ENCODE measurements at places on chromosomes 1 and 21.

- no peak for DNase-seq
These were observed 13.7 kb upstream of the SRP9 start for GRCh38 chr1:225763716-225764548.

- no peak for DNase-seq
These were observed 185.1 kb downstream of the FGGY start for GRCh38 chr1:59481881-59482505.

- no peak for DNase-seq
These were observed 115.0 kb downstream of the BACH1 start for GRCh38 chr21:29413683-29414082.

DNA sequence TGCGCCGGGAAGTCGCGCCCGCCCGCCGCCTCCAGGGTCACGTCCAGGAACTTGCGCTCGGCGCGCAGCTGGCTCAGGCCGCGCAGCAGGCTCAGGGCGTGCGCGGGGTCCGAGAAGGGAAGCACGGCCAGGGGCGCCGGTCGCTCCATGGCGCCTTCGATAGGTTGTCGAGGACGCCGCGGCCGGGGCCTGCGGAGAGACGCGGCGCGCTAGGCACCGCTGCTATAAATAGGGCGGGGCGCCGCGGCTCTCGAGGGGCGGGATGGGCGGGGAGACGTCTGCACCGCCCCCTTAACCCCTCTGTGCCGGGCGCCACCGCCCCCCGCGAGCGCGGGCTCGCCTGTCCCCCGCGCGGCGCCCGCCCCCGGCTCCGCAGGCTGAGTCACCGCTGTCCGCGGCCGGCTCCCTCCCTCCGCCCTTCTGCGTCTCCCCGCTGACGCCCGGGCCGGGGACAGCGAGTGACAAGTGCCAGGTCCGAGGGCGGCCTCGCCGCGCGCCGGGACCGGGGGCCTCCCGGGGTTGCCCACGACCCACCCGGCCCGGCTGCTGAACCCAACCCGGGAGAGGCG is at the start of gene KLHL21:
TSS of gene KLHL21 (minus strand) at position 201 of the 569 bp plus-strand sequence. CDS start at position 149, 52 bp downstream.
- peak; percentile 57 for DNase-seq

- DNase-seq = no peak
These were observed 36.2 kb downstream of the CAMSAP2 start for GRCh38 chr1:200774735-200775444.

DNA sequence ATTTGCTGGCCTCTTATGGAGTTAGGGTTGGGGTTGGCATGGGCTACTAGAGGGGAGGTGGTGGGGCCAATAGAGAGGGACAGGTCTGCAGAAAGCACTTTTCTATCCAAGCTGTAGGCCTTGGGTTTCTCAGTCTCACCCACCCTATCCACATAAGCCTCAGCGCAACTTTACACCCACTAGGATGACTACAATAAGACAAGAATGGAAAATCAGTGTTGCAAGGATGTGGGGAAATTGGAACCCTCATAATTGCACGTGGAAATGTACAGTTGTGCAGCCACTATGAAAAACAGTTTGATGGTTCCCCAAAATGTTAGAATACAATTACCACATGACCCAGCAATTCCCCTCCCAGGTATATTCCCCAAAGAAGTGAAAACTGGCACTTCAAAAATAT is 14.0 kb upstream of the GSTM4 start:
- no peak for DNase-seq

DNA sequence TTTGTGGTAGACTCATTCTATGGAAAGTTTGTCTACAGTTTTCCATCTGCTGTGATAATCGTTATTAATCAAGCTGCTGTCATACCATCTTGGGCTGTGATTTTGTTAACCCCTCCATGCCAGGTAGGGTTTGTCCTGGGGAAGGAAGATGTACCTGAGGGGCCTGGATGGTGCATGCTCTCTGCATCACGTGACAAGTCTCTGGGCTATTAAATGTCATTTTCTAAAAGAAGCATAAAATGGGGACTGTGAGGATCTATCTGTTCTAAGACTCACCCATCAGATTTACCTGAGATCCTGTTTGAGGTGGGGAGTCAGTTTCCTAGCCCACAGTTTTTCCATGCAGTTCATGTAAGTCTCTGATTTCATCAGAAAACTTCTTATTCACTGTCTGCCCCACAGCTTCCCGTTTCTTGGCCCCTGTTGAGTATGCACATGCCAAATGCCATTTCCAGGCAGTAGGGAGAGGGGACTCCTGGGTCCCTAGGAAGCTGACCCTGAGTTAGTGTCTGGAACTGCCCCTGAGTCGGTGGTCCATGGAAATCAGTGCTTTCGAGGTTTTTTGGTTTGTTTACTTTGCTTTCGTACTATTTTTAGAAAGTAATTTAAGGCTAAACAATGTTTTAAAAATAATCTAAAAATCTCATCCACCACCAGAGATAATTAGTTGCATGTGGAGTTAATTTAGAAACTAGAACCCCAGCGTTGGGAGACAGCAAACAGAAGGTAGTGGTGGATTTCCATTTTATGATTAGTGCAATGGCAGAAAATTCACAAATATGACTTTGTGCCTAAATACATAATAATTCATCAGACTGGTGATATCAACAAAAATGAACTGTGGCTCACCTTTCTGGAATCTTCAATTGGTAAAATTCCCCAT is 46.7 kb downstream of the ZBTB18 start:
- DNase-seq = no peak

GRCh38 chr21:41370840-41371684 is 9.2 kb downstream of the MX2 start:
- no peak for DNase-seq

- no peak for DNase-seq
These were observed at the start of the genes SHE and TDRD10 for GRCh38 chr1:154502066-154502743. SHE (minus strand) TSS chr1:154502412; CDS start chr1:154502026, 386 bp downstream. TDRD10 (plus strand) TSS chr1:154502219; CDS start chr1:154506904, 4,685 bp downstream.

- peak; percentile 9 for DNase-seq
These were observed 42.5 kb upstream of the TMEM125 start for GRCh38 chr1:43227143-43227764.

DNA sequence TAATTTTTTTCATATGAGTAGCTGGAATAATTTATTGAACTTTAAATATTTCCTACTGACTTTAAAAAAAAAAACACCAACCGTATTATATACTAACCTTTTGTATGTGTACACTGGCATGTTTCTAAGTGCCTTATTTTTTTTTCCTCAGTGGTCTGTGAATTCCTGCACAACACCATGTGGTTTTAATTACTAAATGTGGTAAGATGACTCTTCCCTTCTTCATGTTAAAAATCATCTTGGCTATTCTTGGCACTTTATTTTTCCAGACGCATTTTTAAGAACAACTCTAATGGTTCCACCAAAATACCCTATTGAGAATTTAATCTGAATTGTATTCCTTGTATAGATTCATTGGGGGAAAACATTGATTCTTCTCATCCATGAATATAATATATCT is 28.4 kb downstream of the PPP2R5A start:
- no peak for DNase-seq

GRCh38 chr1:86150553-86151055 is 6.0 kb downstream of the COL24A1 start:
- no peak for DNase-seq

DNA sequence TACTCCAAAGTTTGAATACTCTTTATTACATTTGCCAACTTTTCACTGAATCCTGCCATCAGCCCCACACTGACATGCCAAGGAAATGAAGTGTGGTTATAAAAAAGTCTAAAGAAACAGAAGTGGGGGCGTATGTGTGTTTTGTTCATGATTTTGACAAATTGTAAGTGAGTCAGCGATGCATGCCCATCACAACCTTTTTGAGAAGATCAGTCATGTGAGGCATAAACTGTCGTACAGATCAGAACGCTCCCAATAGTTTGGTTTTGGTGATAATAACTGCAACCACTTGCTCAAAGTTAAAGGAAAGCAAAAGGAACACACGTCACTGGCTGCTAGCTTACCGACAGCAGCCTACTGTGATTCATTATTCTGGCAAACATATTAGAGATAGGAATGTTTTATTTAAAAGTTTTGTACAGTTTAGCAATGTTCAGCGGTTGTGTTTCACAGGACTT is 95.6 kb downstream of the RGS2 start:
- no peak for DNase-seq

GRCh38 chr1:180939711-180940103 is 27.0 kb downstream of the KIAA1614 start:
- no peak for DNase-seq

DNA sequence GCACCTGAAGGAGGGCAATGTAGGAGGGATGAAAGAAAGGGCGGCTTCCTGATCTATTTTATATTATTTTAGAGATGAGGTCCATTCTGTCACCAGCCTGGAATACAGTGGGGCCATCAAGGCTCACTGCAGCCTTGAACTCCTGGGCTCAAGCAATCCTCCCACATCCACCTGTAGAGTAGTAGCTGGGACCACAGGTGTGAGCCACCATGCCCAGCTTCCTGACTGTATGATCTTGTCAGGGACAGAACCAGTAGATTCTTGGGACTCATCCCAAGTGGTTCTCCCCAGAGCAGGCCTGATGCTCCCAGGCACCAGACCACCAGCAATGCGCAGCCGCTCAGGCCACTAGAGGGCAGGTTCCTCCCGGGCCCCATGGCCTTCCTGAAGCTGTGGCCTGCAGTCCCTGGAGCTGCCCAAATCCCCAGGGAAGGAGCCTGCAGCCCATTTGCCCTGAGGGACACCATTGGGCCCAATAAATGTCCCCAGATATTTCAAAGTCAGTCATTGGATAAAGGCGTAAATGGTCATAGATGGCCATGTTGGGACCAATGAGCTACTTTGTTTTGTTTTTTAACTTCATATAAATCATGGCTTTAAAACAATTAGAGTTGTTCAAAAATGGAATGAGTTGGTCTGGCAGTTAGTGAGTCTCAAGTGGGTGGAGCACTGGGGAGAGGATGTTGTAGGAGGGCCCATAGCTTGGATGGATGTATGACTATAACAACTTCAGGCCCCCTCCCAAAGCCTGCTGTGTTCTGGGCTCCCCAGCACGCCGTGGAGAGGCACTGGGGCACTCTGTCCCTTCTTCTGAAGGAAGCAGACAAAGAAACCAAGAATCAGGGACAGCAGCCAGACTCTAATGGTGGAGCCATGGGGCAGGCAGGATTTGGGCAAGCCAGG is 44.7 kb upstream of the GOLT1A start:
- no peak for DNase-seq

DNA sequence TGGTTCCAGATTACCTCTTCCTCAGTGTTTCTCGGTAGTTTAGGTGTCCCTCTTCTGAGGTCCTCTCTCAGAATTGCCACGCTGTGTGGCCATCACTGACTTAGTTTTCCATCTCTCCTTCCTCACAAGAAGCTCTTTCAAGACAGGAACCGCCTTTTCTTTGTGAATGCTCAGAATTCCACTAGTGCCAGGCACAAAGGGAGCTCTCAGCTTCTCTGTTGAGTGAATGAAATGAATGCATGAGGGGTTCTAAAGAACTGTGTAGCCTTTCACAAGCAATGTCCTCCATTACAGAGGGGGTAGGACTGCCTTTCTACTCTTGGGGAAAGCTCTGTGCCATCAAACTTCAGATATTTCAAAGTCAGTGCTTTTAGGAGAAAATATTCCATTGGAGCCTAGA is 546.8 kb downstream of the RWDD3 start:
- DNase-seq = no peak

- no peak for DNase-seq
These were observed 63.5 kb downstream of the LRIG2 start for GRCh38 chr1:113136476-113136875.

- DNase-seq = no peak
These were observed 6.7 kb upstream of the NADK start for GRCh38 chr1:1784933-1785332.

- DNase-seq = no peak
These were observed 1881.7 kb downstream of the MRPL39 start for GRCh38 chr21:23725576-23725975.

DNA sequence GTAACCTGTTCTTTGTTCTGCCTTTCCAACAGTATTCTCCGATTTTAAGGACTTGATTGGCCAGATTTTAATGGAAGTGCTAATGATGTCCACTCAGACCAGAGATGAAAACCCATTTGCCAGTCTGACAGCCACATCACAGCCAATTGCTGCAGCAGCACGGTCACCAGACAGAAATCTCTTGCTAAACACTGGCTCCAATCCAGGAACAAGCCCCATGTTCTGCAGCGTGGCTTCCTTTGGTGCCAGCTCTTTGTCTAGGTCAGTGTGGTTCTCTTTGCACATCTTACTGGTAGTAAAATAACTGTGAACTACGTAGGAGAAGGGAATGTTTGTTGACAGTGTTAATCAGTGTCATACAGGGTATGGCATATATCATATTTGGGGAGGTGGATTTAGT is 72.7 kb downstream of the UBE4B start:
- DNase-seq = no peak

DNA sequence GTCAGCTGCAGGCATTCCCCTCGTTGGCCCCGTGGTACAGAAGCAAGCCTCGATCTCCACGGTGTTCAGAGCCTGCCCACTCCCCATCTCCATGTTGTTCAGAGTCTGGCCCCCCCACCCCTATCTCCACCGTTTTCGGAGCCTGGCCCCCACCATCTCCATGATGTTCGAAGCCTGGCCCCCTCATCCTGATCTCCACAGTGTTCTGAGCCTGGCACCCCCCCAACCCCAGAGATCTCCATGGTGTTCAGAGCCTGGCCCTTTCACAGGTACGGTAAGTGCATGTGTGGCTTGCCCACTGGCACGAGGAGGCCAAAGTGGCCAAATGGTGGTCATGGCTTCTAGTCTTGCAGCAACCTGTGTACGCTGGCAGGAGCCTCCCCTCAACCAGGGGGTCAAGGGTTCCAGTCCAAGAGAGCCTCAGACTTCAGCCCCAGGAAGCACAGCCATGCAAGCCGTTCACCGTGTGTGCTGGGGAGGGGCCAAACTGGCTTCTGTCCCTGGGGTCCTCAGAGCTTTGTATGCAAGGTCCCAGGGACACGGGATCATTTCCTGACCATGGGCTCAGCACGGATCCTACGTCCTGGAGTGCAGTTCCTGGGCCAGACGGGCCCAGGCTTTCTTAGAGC is 13.3 kb upstream of the PCBP3 start:
- DNase-seq = no peak

- no peak for DNase-seq
These were observed 7.0 kb downstream of the DSTYK start for GRCh38 chr1:205204552-205204951.

DNA sequence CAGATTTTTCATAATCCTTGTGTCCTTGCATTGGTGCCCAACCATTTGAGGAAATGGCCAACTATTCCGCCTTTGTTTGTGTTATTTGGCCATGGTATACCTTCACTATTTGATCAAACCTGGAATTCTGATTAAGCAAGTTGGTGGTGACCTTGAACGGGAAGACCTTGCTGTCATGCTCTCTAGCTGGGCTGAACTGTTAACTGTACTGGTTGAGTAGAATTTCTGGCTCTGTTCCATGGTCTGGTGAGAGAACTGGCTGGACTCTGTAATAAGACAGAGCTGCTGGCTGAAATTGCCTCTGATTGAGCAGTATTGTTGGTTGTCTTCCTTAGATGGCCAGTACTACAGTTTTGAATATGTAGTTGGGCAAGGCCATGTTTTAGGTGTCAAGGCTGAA is 3.0 kb upstream of the LCE3C start:
- no peak for DNase-seq

DNA sequence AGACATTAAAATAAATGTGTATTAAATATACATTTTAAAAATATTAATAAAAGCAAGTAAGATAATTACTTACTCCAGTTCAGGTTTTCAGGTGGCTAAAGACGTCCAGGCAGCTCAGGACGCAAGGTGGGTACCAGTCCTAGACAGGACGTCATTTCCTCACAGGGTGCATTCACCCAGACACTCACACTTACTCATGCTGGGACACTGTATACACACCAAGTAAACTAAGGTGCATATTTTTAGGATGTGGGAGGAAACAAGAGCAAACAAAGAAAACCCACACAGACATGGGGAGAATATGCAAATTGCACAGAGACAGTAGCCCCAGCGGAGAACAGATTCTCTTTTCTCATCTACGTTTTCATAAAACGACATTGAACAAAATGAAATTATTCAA is 457.9 kb downstream of the BRINP3 start:
- DNase-seq = no peak

- DNase-seq = no peak
These were observed 20.6 kb downstream of the KPNA6 start for GRCh38 chr1:32128479-32128878.

Measured in esophagus squamous epithelium (tissue), 5 donors.